ENCODE measurements at places on chromosomes 7 and 10. TPM values are rescaled to one million over a fixed set of nuclear protein-coding genes. Genes with fewer than 3 reads are reported as not detected.

DNA sequence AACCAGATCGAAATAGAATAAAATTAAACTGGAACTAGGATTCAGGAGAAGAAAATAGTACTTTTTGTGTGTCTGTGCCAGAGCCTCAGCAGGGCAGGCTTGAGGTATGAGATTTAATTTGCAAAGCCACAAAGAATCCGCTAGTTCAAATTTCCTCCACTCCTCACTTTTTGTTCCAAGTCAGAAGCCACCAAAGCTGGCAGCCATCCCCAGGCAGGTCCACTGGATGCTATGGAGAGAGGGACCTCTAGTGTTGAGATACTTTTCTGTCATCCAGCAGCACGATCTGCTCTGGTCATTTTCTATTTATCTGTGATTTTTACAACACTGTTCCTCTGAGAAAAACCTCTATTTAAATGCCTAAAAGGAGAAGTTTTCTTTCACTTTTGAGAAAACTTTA is 147.9 kb upstream of the FRMD4A start:
- H3K4me3 ChIP-seq: no peak overlapping the region
- peaks cover 11% of the 10 kb centered on the region for H3K27me3 ChIP-seq
- DNase-seq: peak; percentile 9

- H3K4me1 ChIP-seq: peaks cover 32% of the 10 kb centered on the region
- H3K27ac ChIP-seq: peak overlapping the region; percentile 35
- no peaks in the 10 kb centered on the region for H3K27me3 ChIP-seq
- peaks cover 3% of the 10 kb centered on the region for H3K36me3 ChIP-seq
- DNase-seq: peak; percentile 42
Observed at GRCh38 chr7:1819259-1819841, 149.3 kb downstream of the ELFN1 start.

GRCh38 chr7:51040787-51041186 is 258.1 kb upstream of the GRB10 start:
- no peak overlapping the region for H3K27ac ChIP-seq
- H3K4me3 ChIP-seq: no peak overlapping the region
- DNase-seq: no peak
- H3K4me1 ChIP-seq: no peaks in the 10 kb centered on the region

DNA sequence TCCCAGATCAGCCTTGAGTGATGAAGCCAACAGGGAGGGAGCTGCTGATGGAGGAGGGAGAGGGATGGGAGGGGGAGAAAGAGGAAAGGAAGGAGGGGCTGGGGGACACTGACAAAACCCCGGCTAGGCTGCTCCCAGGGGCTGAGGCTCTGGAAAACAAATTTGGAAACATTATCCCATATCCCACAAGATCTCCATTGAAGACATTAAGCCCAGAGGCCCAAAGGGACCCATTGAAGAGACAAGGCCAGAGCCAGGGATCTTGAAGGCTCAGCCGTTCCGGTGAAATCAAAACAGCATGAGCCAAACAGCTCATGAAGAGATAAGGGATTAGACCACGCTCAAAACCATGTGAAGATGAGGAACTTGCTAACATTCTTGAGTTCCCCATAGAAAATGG is 184.3 kb upstream of the ITGB1 start:
- H3K36me3 ChIP-seq: peaks cover 1% of the 10 kb centered on the region
- no peaks in the 10 kb centered on the region for H3K27me3 ChIP-seq
- peaks cover 59% of the 10 kb centered on the region for H3K4me1 ChIP-seq
- H3K4me3 ChIP-seq: no peak overlapping the region

DNA sequence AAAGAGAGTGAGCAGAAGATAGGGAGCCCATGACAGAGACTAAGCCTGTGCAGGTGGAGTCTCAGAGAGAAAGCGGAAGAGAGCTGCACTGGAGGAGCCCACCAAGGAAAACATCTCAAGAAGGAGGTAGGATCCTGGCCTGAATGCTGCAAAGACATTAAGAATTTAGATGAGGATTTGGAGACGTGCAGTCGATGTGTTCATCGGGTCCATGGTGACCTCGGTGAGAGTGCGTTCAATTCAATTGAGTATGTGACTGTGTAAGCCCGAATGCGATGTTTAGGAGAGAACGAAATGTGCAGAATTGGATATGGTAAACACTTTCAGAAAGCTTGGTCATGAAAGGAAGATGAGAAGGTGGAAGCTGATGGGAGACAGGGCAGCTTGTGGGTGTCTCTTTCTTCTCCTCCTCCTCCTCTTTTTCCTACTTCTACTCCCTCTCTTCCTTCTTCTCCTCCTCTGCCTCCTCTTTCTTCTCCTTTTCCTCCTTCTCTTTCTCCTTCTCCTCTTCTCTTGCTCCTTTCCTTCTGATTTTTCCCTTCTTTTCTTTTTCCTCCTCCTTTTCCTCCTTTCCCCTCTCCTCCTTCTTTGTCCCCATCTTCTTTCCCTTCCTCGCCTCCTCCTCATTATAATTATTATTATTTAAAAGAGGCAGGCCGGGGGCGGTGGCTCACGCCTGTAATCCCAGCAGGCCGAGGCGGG is 276.0 kb downstream of the RPS24 start:
- H3K36me3 ChIP-seq: no peaks in the 10 kb centered on the region
- no peaks in the 10 kb centered on the region for H3K27me3 ChIP-seq
- no peaks in the 10 kb centered on the region for H3K4me1 ChIP-seq
- no peak overlapping the region for H3K27ac ChIP-seq

PIP gene
- not detected for total RNA-seq

PCLO gene
- not detected for total RNA-seq

OPN4 gene
- not detected for total RNA-seq

TIMM23B gene
- total RNA-seq: 20.6 TPM
